HuH-7 (cell line): ENCODE measurements at places on chromosomes 6 and 20.
A peak's percentile ranks its signal among the peaks of the same experiment; 100 is the strongest.

DNA sequence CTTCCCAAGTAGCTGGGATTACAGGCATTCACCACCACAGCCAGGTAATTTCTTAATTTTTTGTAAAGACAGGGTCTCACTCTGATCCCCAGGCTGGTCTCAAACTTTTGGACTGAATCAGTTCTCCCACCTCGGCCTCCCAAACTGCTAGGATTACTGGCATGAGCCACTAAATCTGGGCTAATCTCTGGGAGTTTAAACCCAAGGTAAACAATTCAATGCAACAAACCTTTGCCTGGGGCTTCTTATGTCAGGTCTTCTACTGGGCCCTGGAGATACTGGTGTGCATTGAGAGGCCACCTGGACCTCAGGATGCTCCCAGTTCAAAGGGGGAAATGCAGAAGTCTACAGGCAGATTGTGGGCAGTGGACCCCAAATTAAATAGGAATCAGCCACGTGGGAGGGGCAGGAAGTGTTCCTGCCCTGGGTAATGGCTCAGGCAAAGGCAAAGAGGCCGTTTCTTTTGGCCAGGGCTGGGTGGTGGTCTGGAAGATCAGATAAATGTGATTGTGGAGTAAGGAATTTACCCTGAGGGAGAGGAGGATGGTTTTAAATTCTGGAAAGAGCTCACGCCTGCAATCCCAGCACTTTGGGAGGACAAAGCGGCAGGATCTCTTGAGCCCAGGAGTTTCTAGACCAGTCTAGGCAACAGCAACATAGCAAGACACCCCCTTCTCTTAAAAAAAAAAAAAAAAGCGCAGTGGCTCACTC is 1.3 kb upstream of the MYBL2 start:
- DNase-seq, result no peak

- DNase-seq, result no peak
Measured at GRCh38 chr6:2543321-2543720, 207.4 kb downstream of the MYLK4 start.

DNA sequence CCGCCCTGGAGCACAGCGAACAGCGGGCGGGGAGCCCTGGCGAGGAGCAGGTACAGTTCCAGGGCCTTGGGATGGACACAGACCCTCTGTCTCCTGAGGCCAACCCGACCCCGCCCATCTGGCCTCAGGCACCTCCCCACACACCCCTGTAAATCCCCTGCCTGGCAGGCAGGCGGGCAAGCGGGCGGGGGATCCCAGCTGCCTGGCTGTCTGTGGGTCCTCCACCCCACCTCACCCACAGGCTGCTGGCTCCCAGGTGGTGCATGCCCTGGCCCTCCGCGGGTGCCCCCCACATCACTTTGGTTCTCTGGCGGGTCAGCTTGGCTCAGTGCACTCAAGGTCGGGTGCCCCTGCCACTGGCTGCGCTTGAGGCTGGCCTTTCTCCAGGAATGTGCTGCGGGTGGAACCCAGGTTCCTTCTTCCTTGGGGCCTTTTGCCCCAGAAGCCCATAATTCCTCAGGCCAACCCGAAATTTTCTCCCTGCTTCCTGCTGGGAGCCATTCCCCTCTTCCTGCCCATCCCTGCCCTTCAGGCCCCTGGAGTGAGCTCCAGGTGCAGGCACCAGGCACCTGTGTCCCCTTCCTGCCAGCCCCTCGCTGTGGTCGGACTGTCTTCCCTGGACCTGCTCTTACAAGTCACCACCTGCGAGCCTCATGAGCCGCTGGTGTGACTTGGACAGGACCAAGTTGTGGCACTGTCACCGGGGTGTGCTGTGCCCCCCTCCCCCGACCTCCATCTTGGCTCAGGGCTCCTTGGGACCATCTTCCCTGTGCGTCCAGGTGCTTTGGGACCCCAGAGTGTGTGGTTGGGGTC is 5.3 kb upstream of the TNFRSF6B start:
- DNase-seq, result no peak

DNA sequence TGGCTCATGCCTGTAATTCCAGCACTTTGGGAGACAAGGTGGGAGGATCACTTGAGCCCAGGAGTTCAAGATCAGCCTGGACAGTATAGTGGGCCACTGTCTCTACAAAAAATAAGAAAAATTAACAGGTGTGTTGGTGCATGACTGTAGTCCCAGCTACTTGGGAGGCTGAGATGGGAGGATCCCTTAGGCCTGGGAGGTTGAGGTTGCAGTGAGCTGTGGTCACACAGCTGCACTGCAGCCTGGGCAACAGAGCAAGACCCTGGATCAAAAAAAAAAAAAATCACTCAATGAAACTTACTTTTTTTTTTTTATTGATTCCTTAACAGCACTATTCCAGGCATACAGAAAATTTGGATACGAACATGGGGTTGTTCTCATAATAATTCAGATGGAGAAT is 14.0 kb downstream of the CDKAL1 start:
- no peak for DNase-seq

GRCh38 chr20:63122626-63123025 is 93.3 kb downstream of the YTHDF1 start:
- no peak for DNase-seq

GRCh38 chr6:156956286-156956685 is 179.1 kb downstream of the ARID1B start:
- DNase-seq, result no peak

GRCh38 chr6:74075323-74075722 is 379.3 kb downstream of the CD109 start:
- no peak for DNase-seq

- no peak for DNase-seq
Measured at GRCh38 chr6:1610497-1611321, 994 bp downstream of the FOXC1 start.

GRCh38 chr6:2876210-2877056 is 26.7 kb downstream of the SERPINB9 start:
- peak; percentile 83 for DNase-seq

DNA sequence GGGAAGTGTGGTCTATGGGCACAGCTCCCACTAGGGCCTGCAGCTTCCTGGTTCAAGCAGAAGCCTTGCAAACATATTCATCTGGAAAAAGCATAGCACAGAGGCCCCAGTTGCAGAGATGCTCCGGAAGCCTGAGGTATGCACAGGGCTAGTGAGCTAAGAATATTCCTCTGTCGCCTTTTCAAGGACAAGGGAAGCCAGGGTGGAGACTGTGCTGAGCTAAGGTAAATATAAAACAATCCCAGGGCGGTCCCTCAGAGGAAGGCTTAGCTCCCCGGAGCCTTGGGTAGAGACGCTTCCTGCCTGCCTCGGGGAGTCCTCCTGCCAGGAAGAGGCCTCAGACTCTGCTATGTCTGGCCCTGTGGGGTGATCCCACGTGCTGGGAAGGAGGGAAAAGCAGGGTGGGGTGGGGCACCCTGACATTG is 134.8 kb upstream of the FOXA2 start:
- no peak for DNase-seq

GRCh38 chr20:60802676-60803075 is 449.4 kb upstream of the CDH4 start:
- no peak for DNase-seq

DNA sequence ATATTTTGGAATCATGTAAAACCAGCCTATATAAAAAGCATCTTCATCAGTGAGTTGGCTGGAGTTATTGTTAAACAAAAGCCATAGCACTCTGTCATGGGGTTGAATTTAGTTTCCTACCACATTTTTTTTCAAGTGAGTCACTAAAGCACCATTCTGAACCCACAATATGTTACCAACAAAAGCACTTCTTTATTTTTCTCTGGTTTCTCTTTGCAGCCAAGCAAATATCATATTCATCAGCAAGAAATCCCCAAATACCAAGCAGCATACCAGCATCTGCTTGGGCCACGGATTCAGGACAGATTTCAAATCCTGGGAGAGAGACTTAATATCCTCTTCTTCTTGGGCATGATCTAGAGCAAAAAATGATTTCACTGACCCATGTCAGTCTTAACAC is 441.4 kb downstream of the BCKDHB start:
- no peak for DNase-seq

GRCh38 chr20:6767126-6767535 is 355 bp upstream of the BMP2 start:
- no peak for DNase-seq

- no peak for DNase-seq
Measured at GRCh38 chr6:167441715-167442206, 116.9 kb downstream of the TTLL2 start.

DNA sequence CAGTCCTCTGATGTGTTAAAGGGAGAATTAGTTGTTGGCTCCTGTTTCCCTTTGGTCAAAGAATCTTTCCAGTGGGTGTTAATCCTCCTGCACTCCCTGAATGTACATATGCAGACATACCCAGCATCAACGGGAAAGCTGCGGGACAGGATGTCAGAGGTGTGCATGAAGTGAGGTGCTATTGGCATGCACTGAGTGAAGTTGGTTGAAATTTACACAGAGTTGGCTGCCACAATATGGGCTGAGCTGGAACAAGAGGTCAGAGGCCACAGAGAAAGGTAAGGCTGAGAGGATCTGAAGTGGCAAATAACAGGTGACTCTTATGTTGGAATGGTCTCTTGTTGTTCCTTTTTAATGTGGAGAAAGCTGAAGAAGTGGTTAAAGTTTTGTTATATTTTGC is 82.7 kb upstream of the AKIRIN2 start:
- no peak for DNase-seq

DNA sequence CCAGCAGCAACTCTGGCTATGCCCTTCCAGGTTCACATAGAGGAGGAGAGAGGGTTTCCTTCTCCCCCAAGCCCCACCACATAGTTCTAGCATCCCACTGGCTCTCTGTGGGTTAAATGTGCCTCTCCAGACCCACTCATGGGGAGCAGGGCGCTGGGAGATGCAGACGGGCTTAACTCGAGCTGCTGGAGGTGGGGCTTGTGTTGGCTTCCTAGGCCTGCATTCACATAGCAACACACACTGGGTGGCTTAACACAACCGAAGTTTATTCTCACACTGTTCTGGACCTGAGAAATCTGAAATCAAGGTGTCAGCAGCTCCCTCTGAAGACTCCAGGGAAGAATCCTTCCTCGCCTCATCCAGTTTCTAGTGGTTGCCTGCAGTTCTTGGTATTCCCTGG is 33.6 kb downstream of the SLC2A10 start:
- no peak for DNase-seq

GRCh38 chr6:74066168-74066871 is 370.3 kb downstream of the CD109 start:
- no peak for DNase-seq

DNA sequence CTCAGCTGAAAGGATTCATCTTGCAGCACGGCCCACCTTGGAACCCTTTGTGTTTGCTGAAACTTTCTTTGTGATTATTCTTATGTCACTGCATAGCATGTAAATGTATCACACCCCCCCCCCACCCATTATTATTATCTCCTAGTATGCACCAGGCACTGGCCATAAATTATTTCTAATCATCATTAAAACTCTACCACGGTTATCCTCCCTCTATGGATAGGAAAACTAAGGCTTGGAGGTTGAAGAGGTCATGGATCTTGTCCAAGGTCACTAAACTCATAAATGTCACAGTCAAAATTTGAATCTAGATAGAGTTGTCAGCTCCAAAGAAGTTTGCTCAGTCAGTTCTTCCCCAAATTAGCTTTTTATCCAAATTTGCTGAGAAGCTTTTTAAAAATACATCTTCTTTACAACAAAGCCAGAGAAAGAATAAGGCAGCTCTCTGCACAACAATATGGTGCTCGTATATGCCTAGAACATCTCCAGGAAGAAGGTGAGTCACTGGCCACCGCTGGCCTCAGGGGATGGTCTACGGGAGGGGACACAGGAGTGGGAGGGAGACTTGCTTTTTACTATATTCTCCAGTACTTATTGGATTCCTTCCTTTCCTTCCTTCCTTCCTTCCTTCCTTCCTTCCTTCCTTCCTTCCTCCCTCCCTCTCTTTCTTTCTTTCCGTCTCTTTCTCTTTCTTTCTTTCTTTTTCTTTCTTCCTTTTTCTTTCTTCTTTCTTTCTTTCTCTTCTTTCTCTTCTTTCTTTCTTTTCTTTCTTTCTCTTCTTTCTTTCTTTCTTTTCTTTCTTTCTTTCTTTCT is 134.5 kb downstream of the VEGFA start:
- no peak for DNase-seq

- DNase-seq, result peak; percentile 81
Measured at GRCh38 chr6:111011360-111012142, 29.7 kb downstream of the RPF2 start.

- DNase-seq, result no peak
Measured at GRCh38 chr20:5189917-5190316, 63.1 kb downstream of the CDS2 start.

DNA sequence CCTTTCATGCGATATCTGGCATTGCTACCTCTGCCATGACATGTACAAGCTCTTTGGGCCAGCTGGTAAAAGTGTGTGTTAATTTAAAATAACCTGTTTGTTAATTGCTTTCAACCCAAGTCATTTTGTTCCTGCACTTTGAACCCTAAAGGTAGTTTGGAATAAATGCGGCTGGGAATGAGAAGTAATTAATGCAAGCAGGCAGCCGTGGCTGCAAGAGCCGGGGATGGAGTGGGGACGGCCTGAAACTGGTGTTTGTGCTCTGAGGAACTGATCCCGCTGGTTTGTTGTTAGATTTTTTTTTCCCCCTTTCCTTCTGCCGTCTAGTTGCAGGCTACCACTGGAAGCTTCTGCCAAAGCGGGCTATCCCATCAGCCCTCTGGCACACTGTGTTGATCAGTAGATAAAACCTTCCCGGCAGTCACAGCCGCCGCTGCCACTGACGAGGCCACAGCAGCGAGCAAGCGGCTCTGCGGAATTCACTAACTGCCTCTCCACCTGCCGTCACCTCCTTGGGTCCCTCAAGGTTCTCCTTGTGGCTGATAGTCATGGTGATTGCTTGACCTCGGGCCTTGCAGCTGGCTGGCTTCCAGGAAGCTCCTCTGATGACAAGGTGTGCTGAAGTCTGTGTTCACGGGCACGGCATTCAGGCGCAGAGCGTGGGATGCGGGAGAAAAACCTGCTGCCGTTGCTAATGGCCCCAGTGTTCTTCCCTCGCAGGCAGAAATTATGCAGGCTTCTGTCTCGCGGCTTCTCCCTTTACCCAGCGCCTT is 315.9 kb downstream of the TFAP2A start:
- no peak for DNase-seq

GRCh38 chr6:121881974-121882667 is 446.7 kb downstream of the GJA1 start:
- DNase-seq, result no peak

- no peak for DNase-seq
Measured at GRCh38 chr6:46160102-46160501, 10.7 kb downstream of the ENPP5 start.

- no peak for DNase-seq
Measured at GRCh38 chr6:53906103-53906502, 111.3 kb downstream of the LRRC1 start.

- no peak for DNase-seq
Measured at GRCh38 chr6:52495922-52496321, 75.8 kb downstream of the EFHC1 start.

DNA sequence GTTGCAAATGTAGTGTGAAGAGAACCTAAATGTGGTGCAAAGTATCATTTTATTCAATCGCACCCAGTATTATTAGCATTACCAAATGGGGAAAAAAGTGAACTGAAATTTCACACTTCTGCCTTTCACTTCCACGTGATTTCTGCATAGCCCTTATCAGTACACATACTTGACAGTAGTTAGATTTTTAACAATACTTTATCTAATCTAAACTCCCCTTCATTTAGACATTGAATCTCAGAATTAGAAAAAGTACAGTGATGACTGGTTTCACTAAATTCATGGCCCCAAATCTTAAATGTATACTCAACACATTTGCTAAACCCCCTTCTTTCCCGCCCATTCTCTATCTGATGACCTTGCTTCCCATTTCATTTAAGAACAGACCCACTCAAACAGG is 14.3 kb downstream of the STX7 start:
- no peak for DNase-seq
